ENCODE measurements at places on chromosomes 4 and X.

DNA sequence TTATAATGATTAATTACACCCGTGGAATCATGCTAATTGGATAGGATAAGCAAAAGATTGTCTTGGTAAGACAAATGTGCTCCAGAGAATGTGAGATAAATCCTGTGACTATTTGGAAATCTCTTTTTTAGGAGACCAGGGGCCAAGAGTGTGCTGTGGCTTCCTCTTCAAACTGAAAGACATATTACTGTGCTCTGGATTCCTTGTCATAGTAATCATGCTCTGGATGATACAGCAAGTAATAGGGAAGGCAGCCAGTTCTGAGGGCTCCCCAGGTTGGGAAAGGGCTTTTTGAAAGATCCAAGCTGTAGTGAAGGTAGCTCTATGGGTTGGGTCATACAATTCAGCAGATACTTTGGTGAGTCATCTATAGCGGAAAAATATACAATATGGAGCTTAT, 600.5 kb downstream of the PCDH18 start:
- no peak for DNase-seq

GRCh38 chr4:120718979-120719566, 203.5 kb downstream of the PRDM5 start:
- DNase-seq = no peak

GRCh38 chr4:169269916-169270809, 593 bp downstream of the SH3RF1 start:
- DNase-seq = no peak

GRCh38 chrX:71650333-71650969, 16.9 kb upstream of the LOC101059915 start:
- DNase-seq = no peak

GRCh38 chr4:109206620-109207019, 95.8 kb downstream of the COL25A1 start:
- DNase-seq = no peak

DNA sequence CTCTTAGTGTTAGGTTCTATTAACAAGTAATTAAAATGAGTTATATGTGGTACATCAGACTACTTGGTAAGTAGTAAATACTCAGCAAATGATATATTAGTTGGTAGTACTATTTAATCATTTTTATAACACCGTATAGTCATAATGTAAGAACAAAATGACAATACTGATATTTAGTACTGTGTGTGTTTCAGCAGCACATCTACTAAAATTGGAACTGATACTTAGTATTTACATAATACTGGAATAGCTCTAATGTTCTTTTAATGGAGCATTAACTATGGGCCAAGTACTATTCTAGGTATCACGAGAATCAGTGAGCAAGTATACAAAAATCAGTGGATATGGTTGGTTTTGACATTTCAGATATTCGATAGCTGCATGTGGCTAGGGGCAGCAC, 35.3 kb downstream of the ERVMER34-1 start:
- no peak for DNase-seq

- no peak for DNase-seq
Observed at GRCh38 chr4:36054694-36055422, 189.5 kb downstream of the ARAP2 start.

DNA sequence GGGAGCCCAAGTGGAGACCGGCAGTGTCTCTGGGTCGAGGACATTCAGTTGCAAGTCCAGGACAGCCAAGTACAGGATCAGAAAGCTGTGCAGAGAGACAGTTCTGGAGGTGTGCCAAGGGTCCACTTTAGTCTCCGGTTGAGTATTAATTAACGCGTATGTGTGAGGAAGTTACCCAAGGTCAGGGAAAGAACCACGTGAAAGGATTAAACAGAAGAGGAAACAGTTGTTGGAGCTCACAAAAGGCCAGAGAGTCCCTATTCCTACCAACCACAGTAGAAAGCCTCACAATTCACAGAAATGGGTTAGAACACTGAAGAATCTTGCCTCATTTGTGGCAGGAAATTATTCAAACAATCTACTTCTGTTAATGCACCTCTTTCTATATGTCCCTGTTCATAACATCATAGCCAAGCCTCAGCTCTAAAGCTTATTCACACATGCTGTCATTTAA, 17.9 kb upstream of the NSUN7 start:
- DNase-seq = no peak

- DNase-seq = no peak
Observed at GRCh38 chr4:134147941-134148340, 53.6 kb downstream of the PABPC4L start.

- DNase-seq = no peak
Observed at GRCh38 chr4:108360754-108361445, 192.2 kb upstream of the LEF1 start.

DNA sequence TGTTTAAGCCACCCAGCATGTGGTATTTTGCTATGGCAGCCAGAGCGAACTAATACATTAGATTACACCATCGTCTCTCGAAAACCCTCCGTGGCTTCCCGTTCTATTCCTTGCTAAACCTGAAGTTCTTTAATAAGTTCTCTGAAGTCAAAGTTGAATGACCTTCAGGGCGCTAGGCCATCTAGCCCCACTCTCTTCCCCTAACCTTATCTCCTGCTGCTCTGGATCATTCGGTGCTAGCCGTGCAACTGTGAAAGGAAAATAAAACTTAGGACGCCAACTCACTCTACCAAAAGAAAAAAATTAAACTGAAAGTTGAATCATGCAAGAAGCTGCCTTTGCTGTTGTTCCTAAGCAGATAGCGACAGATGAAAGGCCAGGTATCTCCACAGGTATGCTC, 40.0 kb downstream of the CHRNA9 start:
- no peak for DNase-seq

DNA sequence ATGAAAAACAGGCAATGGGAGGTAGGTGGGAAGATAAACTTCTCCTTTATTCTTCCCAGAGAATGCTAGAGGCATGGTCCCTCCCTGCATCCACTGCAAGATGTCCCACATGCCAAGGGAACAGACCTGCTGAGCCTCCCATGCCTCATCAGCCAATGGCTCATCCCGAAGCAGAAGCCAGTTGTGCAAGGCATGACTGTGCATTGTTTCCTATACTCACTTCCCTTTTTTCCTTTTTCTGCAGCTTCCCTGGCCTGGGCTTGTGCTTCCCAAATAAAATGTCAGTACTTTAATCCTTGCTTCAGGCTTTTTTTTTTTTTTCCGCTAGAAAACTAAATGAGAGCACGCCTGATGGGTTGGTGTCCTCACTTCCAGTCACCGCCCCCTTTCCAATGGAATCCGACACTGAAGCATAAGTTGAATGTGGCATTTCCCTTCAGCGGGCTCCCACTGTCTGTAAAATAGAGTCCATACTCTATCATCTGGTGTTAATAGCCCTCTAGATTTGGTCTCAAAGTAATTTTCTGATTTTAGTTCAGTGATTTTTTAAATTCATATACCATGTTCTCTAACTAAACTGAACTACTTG, 239.0 kb upstream of the JADE1 start:
- DNase-seq = no peak

GRCh38 chrX:129842510-129843208, 1.0 kb downstream of the ZDHHC9 start:
- DNase-seq = no peak

GRCh38 chr4:116636917-116637316, 448.5 kb downstream of the TRAM1L1 start:
- no peak for DNase-seq

GRCh38 chr4:109912706-109913595, at the start of gene EGF:
Gene EGF (plus strand): TSS chr4:109912883. CDS start chr4:109913336, 453 bp downstream.
- DNase-seq = no peak

GRCh38 chr4:93513851-93514250, 314.7 kb upstream of the ATOH1 start:
- DNase-seq = no peak

DNA sequence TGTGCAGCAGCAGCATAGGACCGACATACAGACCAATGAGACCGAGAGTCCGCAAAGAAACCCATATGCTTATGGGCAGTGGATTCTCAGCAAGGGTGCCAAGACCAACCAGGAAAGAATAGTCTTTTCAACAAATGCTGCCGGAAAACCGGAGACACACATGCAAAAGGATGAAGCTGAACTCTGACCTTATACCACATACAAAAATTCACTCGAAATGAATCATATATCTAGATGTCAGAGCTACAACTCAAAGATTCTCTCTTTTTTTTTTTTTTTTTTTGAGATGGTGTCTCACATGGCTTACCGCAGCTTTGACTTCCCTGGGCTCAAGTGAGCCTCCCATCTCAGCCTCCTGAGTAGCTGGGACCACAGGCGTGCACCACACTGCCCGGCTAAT, 16.0 kb upstream of the MXD4 start:
- no peak for DNase-seq
